ENCODE measurements at places on chromosomes 5 and 9.

- DNase-seq, result no peak
Observed at GRCh38 chr9:126472948-126473298, 140.8 kb upstream of the LMX1B start.

DNA sequence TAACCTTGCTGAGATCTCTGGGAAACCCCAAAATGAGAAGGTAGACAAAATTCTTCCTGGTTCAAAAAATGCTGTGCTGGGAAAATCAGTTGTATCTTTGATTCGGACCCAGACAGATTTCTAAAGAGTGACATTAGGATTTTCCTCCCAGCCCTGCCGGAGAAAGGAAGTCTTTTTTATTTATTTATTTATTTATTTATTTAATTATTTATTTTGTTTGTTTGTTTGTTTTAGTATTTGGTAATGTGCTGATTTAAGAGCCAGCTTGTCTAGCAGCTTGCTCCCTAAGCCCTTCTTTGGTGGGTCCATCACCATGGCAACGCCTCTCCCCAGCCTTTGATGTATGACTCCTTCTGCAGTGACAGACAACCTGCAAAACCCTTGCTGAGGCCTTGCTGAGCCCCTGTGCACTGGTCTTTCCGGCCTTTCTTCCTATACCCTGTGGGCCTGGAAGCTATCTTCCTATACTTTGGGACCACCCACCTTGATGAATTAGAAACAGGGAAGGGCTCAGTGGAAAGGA, 60.6 kb upstream of the AFAP1L1 start:
- no peak for DNase-seq

GRCh38 chr5:141864371-141865370, 13.5 kb downstream of the PCDH1 start:
- DNase-seq, result no peak

DNA sequence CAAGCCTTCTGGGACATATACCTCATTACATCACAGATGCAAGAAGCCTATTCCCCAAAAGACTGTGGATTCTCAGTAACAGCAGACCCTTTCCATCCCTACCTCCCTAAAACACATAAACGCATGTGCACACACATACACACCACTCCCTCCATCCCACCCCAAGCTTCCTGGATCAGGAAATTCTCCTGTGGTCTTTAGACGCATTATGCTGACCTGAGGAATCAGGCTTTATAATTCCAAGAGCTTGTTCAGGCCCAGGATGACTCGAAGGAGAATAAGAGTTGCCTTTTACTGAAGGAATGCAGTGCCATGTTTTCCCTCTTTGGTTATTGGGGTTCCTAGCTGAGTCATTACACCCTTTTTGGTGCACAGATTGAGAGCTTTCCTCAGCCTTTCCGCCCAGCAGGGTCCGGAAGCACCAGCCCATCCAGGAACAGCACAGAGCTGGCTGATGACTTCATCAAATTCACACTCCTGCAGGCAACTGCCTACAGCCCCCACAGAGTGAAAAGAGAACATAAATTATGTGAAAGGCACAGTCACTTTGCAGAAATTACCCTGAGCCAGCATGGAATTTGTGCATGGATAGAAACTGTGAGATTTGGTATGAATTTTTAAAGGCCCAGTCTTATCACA, 385.0 kb upstream of the TRPC7 start:
- no peak for DNase-seq

GRCh38 chr5:104111632-104112031, 549.0 kb upstream of the NUDT12 start:
- no peak for DNase-seq

GRCh38 chr5:73296772-73297171, 123.8 kb downstream of the TMEM174 start:
- no peak for DNase-seq

DNA sequence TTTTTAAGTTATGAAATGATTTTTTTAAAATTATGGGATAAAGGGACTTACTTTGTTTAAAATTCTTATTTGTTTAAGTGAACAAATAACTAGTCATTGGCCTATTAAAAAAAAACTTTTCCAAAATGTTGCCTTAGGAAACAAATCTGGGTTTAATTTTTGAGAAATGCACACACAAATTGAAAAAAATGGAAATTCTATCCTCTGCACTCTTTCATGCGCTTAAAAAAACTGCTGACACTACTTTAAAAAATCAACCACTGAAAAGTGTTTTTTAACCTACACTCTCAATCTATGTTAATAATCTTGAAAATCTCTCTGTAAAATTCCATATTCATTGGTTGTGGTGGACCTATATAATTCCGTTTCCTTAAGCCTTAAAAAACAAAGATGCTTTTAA, 163.4 kb upstream of the DAB2 start:
- no peak for DNase-seq

DNA sequence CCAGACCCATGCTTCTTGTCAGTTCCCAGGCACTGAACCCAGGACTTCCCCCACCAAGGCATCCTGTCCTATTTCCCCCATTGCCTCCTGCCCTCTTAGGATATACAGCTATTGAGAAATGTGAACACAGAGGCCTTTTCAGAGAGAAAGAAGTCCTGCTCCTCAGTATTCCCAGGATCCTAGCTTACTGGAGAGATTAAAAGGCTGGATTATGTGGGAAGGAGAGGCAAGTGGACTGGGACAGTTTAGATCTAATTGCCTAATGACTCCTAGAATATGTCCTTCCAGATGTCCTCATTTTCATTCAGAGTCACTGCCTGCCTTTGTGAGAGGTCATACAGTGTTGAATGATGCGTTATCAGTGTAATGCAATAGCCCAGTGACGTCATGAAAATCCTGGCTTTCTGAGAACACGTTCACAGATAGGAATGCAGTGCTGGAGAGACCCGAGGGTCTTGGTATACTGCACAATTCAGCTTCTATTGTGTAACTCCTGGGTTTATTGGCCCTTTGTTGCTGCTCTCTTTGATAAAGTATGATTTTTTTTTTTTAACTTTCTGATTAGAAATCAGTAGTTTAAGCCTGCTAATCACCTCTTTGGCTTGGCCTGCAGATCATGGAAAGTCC, 26.2 kb downstream of the WWC1 start:
- no peak for DNase-seq

DNA sequence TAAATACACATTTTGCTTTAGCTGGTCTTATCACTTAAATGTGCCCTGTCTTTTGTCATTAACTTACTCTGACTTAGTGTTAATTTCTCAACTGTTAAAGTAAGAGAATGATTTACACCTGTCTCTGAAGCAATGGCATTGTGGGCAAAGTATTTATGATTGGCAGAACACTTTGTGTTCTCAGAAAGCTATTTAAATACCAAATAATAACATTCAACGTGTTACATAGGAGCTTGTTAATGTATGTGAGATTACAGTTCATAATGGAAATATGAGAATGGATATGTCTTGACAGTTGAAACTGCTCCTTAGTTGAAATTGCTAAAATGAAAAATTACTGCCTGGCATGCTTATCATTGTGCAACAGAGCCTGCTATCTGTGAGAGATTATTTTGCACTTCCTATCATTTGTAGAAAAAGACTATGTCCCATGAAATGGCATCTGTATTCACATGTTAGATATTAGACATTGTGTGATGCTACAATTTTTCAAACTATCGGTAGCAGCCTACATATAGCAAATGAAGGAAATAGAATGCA, 46.1 kb downstream of the PRR16 start:
- DNase-seq, result no peak

DNA sequence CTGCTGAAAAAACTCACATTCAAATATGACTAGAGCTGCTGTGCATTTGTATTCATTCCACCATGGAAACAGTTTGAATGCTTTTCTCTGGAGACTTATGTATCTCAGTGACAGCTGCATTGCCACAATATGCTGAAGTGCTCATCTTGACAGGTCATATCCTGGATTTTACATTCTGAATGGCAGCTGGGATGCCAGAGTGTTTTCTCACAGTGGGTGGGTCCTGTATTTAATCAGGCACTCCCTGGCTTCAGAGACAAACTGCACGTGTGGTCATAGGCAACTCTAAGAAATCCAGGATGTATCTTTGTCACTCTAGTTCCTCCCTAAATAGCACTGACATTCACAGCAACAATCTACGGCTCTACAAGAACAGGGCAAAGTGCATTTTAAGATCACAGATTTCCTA, 75.6 kb downstream of the ST8SIA4 start:
- DNase-seq, result no peak

- DNase-seq, result no peak
Observed at GRCh38 chr5:8848997-8849594, 696.8 kb downstream of the SEMA5A start.

DNA sequence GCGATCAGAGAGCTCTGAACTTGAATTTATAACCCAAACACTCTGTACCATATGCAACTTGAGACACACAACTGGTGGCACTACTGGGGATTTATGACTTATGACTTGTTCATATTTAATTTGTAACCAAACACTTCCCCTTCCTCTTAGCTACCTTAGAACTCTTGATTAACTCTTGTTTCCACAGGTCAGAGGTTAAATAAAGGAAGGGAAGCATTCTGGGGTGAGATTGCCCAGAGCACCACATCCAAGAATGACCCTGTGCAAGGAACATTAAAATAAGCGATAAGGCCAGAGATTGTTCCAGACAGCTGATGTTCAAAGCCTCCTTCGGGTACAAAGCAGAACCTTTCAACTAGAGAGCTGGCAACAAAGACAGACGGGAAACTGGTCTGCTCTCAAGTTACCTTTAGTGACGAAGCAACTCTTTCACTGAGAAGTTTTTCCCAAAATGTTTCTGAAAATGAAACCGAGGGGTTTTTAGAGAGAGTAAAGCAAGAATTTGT, 242.6 kb downstream of the DENND1A start:
- DNase-seq, result no peak

DNA sequence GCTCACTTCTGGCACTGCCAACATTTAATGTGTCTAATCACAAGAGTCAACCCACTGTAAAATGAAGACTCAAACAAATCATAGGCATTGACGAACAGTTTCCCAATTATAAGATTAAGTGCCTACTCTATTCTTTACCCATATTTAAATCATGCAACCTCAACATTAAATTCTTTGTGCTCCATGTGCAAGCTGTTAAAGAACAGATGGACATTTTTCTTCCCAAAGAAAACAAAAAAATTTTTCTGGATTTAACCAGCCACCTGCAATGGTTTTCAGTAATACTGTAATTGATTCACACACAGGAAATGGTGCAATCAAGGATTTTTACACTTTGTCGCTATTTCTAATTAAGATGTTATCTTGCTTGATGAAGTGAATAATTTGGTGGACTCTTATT, 3.6 kb downstream of the HNRNPK start:
- no peak for DNase-seq

- no peak for DNase-seq
Observed at GRCh38 chr5:9057406-9058000, 488.4 kb downstream of the SEMA5A start.

DNA sequence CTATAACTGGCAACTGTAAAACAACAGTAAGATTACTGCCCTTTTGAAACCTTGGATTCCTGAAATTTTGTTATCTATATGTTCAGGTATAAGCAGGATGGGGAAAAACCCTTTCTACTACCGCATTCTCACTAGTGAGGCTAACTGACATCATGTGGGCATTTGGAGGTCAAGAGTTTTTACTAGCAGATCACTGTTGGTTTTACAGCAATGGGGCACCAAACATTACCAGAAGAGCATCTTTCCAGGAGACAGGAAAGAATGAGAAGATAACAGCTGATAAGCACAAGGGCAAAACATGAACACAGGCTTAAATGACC, 20.9 kb upstream of the TTC33 start:
- no peak for DNase-seq

GRCh38 chr5:79503794-79504495, 10.0 kb downstream of the HOMER1 start:
- no peak for DNase-seq

GRCh38 chr5:91938441-91938840, 555.3 kb upstream of the ARRDC3 start:
- no peak for DNase-seq

- no peak for DNase-seq
Observed at GRCh38 chr5:78793907-78794662, 145.5 kb upstream of the LHFPL2 start.

GRCh38 chr5:76469656-76470290, 66.7 kb downstream of the IQGAP2 start:
- DNase-seq, result no peak

DNA sequence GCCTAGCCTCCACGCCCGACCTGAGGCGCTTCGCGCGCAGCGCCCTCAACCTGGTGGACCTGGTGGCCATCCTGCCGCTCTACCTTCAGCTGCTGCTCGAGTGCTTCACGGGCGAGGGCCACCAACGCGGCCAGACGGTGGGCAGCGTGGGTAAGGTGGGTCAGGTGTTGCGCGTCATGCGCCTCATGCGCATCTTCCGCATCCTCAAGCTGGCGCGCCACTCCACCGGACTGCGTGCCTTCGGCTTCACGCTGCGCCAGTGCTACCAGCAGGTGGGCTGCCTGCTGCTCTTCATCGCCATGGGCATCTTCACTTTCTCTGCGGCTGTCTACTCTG, 1.4 kb downstream of the KCNV2 start:
- DNase-seq, result no peak

DNA sequence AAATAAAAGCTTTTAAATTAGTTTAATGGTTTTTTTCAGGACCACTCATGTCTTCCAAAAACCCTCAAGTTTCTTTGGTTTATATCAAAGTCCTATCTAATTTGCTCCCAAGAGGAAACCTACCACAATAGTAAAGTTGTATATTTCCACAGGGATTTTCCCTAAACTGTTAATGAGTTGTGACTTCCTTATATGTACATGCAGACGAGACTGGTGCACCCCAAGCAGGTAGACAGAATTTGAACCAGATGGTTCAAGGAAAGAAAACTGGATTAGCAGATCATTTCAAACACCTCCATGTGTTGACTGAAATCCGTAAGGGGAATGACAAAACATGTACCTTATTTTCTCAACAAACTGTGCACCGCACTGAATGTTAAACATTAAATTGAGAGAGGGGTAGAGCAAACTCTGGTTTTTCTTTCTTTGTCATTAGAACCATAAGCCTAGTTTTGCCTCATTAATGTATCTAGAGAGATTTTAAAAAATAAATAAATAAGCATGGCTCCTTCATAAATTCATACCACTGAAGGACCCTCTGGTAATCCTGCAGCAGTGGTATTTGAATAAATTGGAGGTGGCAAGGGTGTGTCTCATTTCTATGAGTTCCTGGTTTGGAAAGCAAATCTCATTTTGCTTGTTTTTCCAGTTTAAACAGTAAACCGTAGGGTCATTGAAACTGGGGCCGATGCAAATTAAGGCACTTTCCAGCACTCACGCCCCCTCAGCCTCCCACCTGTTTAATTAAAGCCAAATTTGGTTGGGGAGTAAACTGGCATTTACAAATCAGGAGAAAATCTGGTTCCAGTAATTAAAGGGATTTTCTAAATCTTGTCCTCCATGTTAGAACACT, 51.1 kb downstream of the ENC1 start:
- DNase-seq, result no peak

- DNase-seq, result no peak
Observed at GRCh38 chr9:98230789-98231188, 24.7 kb downstream of the TBC1D2 start.

GRCh38 chr9:8432224-8432623, 632.6 kb upstream of the DMAC1 start:
- no peak for DNase-seq

GRCh38 chr9:87517732-87518131, 20.1 kb downstream of the DAPK1 start:
- no peak for DNase-seq

Measured in hematopoietic multipotent progenitor cell treated with erythropoietin and hydrocortisone succinate and interleukin-3 and kit ligand, for 15 days (in vitro differentiated cells).